GM12892 (cell line): ENCODE measurements at places on chromosomes 11 and 22.

GRCh38 chr22:46607483-46608114 is 12.6 kb upstream of the GRAMD4 start:
- no peak for DNase-seq

GRCh38 chr11:127470306-127470884 is 469.8 kb upstream of the KIRREL3 start:
- DNase-seq, result no peak

DNA sequence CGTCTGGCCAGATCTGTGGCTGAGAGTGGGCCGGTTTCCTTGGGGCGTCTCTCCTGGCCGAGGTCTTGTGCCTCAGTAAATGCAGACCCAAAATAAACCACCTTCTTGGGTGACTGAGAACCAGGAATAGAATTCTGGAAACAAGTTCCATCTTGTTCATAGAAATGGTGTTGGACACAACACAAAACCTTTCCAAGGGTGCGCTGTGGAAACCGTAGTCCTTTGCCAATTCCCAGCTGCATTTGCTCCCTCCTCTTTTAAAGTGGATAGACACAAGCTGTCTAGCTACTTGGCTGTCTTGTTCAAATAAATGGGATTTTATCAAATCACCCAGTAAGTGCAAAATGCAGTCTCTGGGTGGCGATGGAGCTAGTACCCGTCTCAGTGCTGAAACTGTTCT is 300.2 kb downstream of the SHANK2 start:
- DNase-seq, result no peak

GRCh38 chr22:23058063-23058462 is 12.3 kb upstream of the GNAZ start:
- DNase-seq, result no peak

GRCh38 chr11:86458294-86459001 is 83.8 kb downstream of the CCDC81 start:
- DNase-seq, result no peak

DNA sequence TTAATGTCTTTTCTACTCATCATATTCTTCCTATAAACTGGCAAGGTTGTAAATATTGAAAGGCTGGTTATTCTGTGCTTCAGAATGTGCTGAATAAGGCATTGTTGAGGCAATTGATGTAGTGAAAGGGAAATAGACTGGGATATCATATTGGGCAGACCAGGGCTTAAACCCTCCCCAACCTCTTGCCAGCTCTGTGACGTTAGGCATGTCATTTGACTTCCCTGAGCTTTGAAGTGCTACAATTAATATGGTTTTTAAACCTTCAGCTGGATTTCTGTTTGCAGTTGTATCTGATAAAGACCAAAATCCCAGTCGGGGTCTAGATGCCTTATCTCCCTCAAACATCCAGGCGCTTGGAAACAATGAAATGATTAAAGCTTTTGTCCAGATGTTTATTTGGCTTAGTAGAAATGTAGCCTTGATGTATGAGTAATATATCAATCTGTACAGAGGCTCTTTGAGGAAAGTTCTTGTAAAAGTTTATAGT is 208.1 kb downstream of the DBX1 start:
- DNase-seq, result no peak

DNA sequence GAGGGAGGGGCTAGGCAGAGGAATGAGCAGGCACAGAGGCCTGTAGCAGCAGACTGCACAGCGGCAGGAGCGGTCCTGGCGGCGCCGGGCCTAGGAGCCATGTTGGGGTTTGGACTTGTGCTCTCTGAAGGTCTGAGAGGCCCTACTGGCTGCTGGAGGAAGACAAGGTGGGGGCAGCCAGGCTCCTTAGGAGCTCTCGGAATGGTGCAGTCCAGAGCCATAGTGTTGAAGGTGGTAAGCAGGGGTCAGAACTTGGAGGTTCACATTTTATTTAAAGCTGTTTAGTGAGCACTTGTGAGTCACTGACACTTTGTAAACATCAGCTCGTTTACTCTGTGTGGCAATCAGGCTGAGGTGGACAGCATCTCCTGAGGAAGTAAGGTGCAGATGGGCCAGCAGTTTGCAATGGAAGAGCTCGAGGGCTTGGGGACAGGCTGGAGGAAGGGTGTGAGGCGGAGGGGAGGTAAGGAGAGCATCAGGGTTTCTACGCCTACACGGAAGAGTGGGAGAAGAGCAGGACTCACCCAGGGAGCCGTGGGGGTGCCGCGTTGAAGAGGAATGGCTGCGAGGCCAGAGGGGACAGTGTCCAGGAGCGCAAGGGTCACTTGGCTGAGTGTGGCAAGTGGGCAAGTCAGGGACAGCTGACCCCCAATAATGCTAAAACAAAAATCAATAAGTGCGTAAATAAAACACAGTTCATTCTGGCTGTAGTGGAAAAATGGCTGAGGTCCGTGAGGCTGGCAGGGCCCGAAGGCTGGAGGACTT is 10.0 kb upstream of the TMEM191C start:
- no peak for DNase-seq

GRCh38 chr11:64064374-64065140 is 28.8 kb downstream of the FLRT1 start:
- DNase-seq, result no peak

- DNase-seq, result no peak
These were observed 30.2 kb downstream of the MRTFA start for GRCh38 chr22:40606306-40606705.

DNA sequence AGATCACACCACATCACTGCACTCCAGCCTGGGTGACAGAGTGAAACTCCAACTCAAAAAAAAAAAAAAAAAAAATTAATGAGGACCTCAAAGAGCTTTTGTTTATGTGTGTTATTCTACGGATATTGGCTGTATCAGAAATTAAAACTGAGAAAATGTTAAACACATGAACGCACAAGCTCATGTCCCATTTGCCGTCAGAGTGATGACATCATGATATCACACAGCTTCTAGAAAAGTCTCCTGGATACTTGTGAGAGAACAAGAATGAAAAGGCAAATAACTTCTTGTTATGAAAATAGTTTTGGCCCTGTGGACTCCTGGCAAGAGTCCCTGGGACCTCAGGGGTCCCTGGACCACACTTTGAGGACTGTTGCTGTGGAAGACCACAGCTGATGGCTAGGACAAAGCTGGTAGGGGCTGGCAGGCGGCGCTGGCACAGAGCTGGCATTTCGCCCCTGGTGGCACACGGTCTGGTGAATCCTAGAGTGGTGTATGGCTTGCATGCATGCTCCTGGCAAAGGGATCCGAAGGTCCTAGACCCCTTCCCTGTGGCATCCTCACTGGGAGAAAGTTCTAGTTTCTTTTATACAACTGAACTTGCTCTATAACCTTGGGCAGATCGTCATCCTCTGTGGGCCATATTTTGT is 73.7 kb downstream of the NAT10 start:
- no peak for DNase-seq

GRCh38 chr22:19843107-19843856 is 11.4 kb downstream of the GNB1L start:
- DNase-seq, result no peak
